ENCODE measurements at places on chromosomes 12 and 14. TPM values are rescaled to one million over a fixed set of nuclear protein-coding genes. Genes with fewer than 3 reads are reported as not detected.

DNA sequence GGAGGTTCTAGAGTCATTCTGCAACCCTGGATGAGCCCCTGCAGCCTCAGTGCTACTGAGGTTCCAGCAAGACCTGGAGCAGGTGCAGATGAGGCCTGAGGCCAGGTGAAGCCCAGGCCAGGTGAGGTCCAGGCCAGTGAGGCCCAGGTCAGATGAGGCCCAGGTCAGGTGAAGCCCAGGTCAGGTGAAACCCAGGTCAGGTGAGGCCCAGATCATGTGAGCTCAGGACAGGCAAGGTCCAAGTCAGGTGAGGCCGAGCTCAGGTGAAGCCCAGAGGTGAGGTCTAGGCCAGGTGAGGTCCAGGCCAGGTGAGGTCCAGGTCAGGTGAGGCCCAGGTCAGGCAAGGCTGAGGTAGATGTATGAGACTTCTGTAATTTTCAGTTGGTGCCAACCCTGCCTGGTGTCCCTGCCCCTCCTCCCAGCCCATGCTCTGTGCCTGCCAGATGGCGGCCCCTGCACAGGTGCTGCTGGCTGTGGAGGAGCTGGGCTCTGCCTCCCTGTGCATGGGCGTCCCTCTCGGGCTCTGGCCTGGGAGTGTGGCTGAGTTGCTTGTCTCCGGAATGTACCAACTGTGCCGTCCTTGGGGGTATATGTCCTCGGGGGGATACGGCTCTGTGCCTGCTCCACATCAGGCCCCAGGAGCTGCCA is 388.5 kb downstream of the TMEM121 start:
- DNase-seq, result peak; percentile 3

GRCh38 chr12:132838410-132839080 is 9.9 kb upstream of the GOLGA3 start:
- DNase-seq, result no peak

DNA sequence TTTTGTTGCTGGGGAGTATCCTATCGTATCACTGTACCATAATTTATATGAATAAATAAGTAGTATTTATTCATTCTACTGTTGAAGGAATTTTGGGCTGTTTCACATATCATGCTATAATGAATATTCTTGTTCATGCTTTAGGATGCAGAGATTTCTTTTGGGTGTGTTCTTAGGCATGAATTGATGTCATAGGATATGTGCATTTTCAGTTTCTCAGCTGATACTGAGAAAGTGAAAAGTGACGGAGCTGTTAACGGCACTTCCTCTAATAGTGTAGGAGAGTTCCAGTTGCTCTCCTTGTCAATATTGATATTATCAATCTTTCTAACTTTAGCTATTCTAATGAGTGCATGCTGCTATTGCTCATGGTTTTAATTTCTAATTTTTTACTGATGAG is 23.2 kb upstream of the SDR39U1 start:
- DNase-seq, result no peak

- DNase-seq, result no peak
Observed at GRCh38 chr12:63843254-63843720, 1.2 kb upstream of the SRGAP1 start.

GRCh38 chr12:43758728-43759563 is at the start of the genes IRAK4 and PUS7L:
IRAK4 (plus strand) TSS chr12:43758951; CDS start chr12:43768112, 9,161 bp downstream.
PUS7L (minus strand) TSS chr12:43758790; CDS start chr12:43755245, 3,545 bp downstream.
- DNase-seq, result peak; percentile 98

GRCh38 chr12:54136844-54137580 is 51.8 kb downstream of the SMUG1 start:
- no peak for DNase-seq

- no peak for DNase-seq
Observed at GRCh38 chr12:103386451-103386850, 109.3 kb downstream of the C12orf42 start.

- DNase-seq, result no peak
Observed at GRCh38 chr12:75087654-75088053, 122.0 kb downstream of the KCNC2 start.

- DNase-seq, result peak; percentile 60
Observed at GRCh38 chr12:128817111-128818015, 6.4 kb downstream of the SLC15A4 start.

DNA sequence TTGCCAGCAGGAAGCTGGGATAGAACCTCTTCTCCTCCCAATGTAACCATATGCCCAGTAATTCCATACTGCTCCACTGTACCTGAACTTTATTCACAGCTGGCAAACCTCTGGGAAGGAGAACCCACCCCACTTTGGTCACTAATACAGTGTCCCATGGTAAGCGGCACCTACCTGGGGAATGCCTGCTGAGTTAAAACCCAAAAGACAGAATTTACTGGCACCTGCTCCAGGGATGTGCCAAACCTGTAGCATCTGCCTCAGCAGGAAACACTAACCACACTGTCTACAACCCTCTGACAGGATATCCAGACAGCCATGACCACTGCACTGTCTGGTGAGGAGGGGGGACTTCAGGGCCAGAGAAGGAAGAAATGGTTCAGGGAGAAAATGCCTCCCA is 26.6 kb downstream of the DDX24 start:
- no peak for DNase-seq

- DNase-seq, result no peak
Observed at GRCh38 chr12:68450947-68451260, 118.7 kb upstream of the MDM1 start.

RCOR1 gene
- 11.3 TPM for total RNA-seq

- DNase-seq, result no peak
Observed at GRCh38 chr14:88146881-88147649, 142.1 kb downstream of the GPR65 start.

AKAP5 gene
- 0.26 TPM for total RNA-seq

DNA sequence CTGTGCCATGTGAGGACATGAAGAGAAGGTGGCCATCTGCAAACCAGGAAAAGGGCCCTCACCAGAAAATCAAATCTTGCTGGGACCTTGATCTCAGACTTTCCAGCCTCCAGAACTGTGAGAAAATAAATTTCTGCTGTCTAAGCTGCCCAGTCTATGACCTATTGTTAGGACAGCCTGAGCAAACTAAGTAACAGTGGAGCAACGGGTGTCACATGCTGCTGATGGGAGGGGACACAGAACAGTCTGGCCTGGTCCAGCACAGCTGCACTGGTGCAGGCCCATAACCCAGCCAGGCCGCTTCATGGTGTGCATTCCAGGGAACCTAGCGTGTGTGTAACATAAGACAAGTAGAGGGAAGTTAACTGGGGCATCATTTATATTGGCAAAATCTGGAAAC is 42.1 kb downstream of the GRIP1 start:
- DNase-seq, result no peak

DNA sequence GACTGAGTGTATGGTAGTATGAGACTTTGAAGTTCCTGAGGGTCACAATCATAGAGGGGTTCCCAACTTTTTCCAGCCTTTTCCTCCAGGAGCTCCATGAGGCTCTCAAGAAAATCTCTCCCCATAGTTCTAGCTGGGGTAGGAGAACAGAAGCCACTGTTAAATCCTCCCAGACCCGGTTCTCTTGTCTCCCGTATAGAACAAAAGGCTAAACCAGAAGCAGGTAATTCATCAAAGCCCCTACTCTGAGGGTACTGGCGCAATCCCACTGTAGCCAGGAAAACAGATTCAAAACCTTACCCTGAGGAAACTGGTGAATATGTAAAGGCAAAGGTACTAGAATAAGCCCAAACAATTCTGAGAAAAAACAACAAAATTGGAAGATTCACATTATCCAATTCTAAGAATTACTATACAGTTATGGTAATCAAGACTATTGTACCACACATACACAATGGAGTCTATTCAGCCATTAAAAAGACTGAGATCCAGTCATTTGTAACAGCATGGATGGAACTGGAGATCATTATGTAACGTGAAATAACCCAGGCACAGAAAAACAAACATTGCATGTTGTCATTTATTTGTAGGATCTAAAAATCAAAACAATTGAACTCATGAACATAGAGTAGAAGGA is 20.5 kb downstream of the OR8S1 start:
- no peak for DNase-seq

GRCh38 chr12:95790917-95791849 is 619 bp upstream of the NTN4 start:
- DNase-seq, result peak; percentile 46

- no peak for DNase-seq
Observed at GRCh38 chr12:115037830-115038229, 353.9 kb upstream of the TBX3 start.

DNA sequence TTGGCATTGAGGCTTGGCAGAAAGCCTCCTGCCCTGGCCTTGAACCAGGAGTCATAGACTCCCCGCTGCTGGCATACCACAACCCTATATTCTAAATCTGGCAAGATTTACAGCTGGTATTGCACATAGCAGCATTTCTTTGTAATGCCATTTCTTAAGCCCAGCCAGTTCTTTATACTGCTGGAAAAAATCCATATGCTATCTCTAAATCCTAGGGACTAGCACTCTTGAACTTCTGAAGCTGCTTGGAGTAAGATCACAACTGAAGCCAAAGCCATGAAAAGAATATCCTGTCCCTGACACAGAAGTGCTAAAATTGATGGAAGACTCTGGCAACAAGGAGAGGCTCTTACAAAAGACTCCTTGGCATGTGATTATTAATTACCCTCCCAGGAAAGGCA is 89.3 kb downstream of the KCNC2 start:
- DNase-seq, result no peak

- no peak for DNase-seq
Observed at GRCh38 chr14:76309572-76310162, 66.3 kb upstream of the ESRRB start.

- DNase-seq, result no peak
Observed at GRCh38 chr14:22802860-22803686, 12.2 kb downstream of the SLC7A7 start.

GRCh38 chr14:86779416-86779815 is 1213.6 kb downstream of the GALC start:
- no peak for DNase-seq

DNA sequence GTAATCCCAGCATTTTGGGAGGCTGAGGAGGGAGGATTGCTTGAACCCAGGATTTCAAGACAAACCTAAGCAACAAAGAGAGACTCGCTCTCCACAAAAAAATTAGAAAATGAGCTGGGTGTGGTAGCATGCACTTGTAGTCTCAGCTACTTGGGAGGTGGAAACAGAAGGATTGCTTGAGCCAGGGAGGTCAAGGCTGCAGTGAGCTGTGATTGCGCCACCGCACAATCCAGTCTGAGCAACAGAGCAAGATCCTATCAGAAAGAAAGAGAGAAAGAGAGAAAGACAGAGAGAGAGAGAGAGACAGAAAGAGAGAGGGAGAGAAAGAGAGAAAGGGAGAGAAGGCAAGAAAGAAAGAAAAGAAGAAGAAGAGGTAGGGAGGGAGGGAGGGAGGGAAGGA is 37.0 kb downstream of the TDG start:
- DNase-seq, result no peak

DNA sequence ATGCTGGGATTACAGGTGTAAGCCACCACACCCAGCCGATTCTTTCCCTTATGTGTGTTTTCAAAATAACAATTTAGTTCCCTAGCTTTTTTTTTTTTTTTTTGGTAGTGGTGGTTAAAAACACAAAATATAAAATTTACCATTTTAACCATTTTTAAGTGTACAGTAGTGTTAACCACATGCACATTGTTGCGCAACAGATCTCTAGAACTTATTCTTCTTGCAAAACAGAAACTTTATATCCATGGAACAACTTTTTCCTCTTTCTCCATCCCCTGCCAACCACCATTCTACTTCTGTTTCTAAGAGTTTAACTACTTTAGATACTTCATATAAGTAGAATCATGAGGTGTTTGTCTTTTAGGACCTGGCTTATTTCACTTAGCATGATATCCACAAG is 1.1 kb upstream of the NDUFA12 start:
- DNase-seq, result no peak

GRCh38 chr12:104588047-104588920 is 131.5 kb downstream of the CHST11 start:
- no peak for DNase-seq

DNA sequence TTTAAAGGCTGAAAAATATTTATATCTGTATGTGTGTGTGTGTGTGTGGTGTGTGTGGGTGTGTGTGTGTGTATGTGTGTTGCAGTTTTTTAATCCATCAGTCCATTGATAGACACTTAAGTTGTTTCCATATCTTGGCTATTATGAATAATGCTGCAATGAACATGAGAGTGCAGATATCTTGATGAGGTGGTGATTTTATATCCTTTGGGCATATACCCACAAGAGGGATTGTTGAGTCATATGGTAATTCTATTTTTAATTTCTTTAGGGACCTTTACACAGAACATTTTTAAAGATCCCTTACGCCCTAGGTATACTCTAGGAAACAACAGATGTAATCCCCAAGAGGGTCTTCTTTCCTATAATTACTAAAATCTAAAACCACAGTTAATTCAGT is 154.5 kb upstream of the CLEC14A start:
- no peak for DNase-seq

DNA sequence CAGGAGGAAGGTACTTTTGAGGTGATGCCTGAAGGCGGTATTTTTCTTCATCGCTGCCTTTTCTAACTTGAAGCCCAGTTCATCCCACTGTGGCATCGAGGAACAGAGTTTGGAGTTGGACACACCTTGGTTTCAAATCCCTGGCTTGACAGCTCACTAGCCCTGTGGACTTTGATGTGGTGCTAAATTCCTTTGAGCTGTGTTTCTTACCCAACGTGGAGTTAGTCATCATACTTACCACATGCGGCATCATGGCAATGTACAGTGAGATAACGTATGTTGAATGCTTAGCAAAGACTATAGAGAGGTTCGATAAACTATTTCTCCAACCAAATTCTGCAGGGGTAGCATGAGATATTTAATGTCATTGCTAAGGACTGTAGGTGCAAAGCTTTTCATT is 3.4 kb downstream of the PLEKHG3 start:
- peak; percentile 6 for DNase-seq

- DNase-seq, result no peak
Observed at GRCh38 chr14:49218436-49219092, 367.6 kb downstream of the RPS29 start.

DNA sequence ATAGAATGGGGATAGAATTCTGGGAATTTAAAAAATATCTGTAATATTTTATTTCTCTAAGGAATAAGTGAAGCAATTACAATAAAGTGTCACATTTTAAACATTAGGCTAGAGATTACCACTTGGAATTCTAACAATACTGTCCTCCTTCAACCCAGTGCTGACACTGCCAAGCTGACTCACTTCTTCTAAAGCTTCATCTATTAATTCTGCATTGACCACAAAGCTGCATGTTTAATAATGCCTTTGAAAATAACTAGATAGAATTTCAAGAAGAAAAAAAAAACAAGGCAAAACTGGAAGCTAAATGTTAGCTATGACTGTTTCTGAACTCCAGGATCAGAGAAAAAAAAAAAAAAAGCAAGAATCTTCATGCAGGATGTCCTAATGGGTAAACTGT is 970.7 kb upstream of the FBXO33 start:
- no peak for DNase-seq

NFATC4 gene
- 23.9 TPM for total RNA-seq

GRCh38 chr12:77116277-77116676 is 50.9 kb upstream of the E2F7 start:
- no peak for DNase-seq

DEGS2 gene
- not detected for total RNA-seq

DNA sequence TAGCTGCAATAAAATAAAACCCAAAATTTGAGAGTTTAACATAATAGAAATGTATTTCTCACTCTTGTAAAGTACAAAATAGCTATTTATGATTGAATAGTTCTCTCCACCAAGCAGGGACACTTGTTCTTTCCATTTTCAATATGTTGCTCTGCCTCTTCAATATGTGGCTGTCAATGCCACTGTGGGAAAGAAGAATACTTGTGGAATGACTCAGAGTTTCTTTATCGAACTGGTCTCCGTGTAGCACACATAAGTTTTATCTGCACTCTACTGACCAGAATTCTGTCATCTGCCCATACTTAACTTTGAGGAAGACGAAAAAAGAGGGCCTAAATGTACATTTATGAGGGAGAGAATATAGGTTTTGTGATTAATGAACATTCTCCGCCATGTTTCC is 256.9 kb downstream of the ATXN7L3B start:
- DNase-seq, result no peak
